AG08395 (cell line): ENCODE measurements at places on chromosomes 11 and 22.

DNA sequence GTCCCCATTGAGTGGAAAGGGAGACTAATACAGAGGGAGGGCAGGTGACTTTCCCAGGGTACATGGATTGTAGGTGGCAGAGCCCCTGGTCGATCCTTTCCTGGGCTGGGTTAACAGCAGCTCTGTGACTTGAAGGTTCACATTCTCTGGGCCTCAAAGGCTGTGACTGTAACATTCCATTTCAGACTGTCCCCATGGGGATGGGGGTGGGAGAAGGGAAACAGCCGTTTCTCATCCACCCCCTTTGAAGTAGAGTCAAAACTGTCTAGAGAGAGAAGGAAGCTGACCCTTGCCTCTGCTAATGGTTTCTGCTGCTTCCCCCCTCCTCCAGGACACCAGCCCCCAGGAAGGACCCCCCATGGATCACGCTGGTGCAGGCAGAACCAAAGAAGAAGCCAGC lies 19.2 kb downstream of the MICALL1 start:
- DNase-seq = no peak

- peak; percentile 6 for DNase-seq
These were observed 225.8 kb downstream of the ETS1 start for GRCh38 chr11:128361451-128362020.

DNA sequence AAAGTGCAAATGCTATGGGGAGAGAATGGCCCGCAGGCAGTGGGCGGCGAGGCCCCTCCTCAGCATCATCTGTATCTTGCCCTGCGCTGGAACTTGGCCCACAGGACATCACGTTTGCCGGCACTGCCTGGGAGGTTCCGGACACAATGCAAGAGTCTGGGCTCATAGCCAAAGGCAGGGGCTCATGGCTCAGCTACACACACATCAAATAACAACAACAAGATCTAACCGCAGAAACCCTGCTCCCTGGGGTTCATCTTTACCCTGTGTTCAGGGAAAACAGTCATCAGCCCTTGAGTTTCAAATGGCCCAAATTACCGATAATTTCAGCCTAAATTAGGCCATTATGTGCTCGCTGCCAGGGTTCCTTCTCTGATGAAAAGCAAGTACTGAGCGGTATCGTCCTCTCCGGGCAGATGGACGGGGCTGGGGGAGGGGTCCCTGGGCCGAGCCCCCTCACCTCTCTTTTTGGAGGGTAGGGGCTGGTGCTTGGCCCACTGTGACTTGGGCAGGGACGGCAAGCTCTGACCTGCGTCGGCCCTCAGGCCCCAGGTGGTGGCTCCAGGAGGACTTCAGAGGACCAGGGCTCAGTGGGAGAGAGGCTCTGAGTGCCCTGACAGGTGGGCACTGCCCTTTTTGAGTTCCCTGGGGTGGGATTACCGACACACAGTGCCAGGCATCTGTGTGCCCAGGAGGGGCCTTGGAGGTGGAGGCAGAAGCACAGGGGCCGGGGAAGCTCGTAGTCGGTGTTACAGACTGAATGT lies 25.0 kb upstream of the GAL start:
- peak; percentile 97 for DNase-seq

GRCh38 chr11:94129512-94130297 lies 1.1 kb downstream of the PANX1 start:
- no peak for DNase-seq

- no peak for DNase-seq
These were observed 5.3 kb downstream of the NLRP6 start for GRCh38 chr11:283405-284104.

- no peak for DNase-seq
These were observed 86.3 kb downstream of the ETS1 start for GRCh38 chr11:128501008-128501407.

DNA sequence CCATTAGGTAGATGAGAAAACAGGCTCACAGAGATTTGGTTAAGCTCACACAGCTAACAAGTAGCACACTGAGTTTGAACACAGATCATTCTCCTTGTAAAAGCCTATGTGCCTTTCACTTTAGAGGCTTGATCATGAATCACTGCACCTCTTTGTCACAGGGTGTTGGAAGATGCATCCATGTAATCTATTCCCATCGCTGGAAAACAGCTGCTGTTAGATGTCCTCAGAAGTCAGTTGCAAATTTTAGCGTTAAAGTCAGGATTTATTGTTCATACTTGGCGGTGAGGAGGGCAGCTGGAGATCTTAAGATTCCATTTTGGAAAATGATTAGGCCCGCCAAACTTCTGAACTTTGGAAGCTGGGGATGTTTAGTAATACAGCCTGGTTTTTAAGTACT lies 2.6 kb downstream of the CNTF start:
- DNase-seq = no peak

DNA sequence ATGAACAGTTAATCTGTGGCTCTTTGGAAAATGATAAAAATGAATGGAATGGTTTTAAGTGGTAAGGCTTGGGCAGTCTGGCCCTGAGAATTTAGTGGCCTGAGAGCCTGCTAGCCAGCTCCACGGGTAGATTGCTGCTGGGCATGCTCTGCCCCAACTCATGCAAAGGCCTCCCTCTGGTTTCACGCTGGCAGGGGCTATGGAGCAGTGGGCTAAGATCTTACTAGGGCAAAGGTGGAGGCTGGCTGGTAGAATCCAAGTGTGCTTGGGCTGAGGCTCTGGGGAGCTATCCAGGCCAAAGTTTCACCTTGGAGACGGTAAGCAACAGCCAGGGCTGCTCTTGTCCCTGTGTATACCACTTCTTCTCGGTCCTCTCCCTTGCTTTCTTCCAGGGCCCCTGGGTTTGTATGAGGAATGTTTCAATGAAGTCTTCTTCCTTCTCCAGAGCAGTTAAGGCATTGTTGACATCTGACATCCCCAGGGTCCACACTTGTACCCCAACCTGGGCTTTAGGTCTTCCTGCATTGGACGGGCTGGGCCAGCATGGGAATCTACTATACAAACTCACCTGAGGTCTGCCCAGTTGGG lies 27.4 kb downstream of the UBE2L3 start:
- DNase-seq = no peak

GRCh38 chr22:31239771-31240370 lies 27.8 kb downstream of the LIMK2 start:
- DNase-seq = no peak

DNA sequence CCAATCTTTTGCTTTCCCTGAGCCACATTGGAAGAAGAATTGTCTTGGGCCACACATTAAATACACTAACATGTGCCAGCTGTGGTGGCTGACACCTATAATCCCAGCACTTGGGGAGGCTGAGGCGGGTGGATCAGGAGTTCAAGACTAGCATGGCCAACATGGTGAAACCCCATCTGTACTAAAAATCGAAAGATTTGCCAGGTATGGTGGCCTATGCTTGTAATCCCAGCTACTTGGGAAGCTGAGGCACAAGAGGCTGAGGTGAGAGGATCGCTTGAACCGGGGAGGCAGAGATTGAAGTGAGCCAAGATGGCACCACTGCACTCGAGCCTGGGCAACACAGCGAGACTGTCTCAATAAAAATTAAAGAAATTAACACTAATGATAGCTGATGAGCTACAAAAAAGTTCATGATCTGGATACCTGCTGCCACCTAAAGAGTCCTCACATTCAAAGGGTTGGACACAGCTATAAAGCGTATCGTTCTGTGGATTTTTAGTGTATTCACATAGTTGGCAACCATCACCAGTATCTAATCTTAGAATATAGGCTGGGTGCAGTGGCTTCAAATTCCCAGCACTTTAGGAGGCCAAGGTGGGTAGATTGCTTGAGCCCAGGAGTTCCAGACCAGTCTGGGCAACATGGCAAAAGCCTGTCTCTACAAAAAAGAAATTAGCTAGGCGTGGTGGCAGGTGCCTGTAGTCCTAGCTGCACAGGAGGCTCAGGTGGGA lies 3.4 kb upstream of the LDHC start:
- no peak for DNase-seq

GRCh38 chr11:94148189-94148588 lies 19.5 kb downstream of the PANX1 start:
- DNase-seq = no peak

DNA sequence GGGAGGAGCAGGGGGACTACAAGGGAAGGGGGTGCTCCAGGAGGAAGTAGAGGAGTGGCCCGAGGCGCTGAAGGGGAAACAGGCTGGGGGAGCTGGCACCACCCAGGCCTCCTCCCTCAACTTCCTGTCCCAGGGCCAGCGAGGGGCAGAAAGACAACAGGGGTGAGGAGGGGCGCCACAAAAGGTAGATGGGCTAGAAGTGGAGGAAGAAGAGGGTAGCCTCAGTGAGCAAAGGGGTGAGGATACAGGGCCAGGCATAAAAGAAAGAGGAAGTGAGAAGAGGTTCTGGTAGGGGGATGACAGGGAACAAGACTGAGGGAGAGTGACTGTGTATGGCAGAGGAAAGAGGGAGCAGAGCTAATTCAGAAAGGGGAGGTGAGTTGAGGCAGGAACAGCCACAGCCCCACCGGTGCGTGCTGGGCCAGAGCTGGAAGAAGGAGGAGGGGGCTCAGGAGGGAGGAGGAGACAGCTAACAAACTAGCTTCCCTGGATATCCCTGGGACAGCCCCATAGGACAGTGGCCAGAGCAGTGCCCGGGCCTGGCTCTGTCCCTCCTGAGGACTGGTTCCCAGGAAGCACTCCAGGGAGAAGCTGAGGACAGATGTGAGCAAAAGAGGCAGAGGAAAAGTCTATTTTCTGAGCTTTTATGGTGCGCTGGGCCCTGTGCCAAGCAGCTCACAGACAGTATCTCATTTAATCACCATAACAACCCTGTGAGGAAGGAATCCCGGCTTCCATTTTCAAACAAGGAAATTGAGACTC lies 8.5 kb downstream of the DCHS1 start:
- peak; percentile 58 for DNase-seq

GRCh38 chr11:720642-721246 lies 14.7 kb downstream of the EPS8L2 start:
- DNase-seq = no peak
